NCI-H146 (cell line): ENCODE measurements at places on chromosomes 1 and 21.

GRCh38 chr1:20493839-20494608, 8.0 kb upstream of the CAMK2N1 start:
- DNase-seq: peak; percentile 71

DNA sequence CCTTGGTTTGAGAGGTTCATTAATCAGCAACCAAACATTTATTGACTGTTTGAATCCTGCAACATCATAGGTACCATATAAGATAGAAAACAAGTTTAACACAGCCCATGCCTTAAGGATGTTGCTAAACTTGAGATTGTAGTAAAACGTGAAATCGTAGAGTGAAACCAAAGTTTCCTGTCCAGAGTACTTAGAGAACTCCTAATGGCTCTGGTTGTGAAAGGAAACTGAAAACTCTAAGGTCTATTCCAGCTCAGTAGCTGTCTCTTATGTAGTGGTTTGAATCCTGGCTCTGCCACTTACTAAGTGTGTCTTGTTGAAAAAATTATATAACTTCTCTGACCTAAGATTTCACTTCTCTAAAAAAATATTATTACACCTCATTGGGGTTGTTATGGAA, 310.9 kb downstream of the NTNG1 start:
- DNase-seq: no peak

DNA sequence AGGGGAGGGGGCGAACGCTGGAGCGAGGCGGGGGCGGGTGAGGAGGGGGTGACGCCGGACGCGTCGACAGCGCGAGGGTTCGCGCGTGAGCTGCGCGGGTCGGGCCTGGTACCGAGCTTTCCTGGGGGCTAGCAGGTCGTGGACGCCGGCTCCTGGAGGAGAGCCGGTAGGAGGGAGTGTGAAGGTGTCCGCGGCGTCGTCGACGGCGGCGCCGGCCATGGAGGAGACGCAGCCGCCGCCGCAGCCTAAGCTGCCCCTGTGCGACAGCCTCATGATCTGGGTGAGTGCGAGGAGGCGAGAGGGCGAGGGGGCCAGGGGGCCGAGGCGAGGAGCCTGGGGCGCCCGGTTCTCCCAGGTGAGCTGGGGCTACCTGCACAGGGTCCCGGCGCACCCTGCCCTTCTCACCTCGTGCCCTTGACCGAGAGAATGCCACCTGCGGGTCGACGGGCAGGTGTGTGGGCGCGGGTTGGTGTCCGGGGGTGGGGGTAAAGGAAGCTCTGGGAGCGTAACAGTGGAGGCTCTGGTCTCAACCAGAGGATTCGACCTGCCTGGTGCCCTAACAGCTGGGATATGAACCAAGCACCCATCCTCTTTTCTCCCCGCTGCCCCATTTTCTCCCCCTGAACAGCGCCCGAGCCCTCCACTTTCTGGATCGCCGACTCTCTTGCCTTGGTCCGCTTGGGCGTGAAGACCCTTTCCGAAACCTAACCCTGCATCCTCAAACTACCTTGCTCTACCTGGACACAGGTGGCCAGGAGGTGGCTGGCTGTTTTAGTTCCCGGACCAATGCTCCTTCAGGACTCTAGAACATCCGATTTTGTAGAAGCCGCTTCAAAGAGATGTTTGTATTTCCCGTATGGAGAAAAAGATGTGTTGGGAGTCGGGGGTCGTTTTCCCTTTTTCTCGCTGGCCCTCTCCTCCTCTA, at the start of gene HOOK1:
Gene HOOK1, plus strand, starts transcription at position 49 of the 925 bp plus-strand sequence. Its CDS starts 169 bp downstream, at position 218.
- peak; percentile 66 for DNase-seq

GRCh38 chr1:212139526-212140135, 104.1 kb downstream of the DTL start:
- no peak for DNase-seq

DNA sequence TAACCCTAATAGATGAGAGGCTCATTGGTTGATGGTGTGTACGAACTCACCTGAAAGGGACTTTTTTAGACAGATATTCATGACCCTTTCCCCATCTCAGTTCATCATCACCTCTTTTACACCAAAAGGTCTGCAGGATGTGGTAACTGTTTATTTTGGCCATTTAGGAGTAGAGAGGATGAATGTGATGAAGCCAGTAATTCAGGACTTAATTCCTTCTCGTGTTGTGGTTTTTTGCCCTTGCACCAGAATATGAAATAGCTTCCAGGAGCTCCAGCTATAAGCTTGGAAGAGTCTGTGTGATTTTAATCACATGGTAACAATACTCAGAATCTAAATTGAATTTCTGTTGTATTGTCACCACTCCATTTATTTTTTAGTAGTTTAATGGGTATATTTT, 189.4 kb upstream of the KCTD3 start:
- no peak for DNase-seq

GRCh38 chr1:70355111-70355407, 537 bp upstream of the ANKRD13C start:
- DNase-seq: no peak
